ENCODE measurements at places on chromosomes 4 and X.

- peak; percentile 37 for DNase-seq
These were observed 3.9 kb downstream of the MAML3 start for GRCh38 chr4:140149846-140150635.

GRCh38 chr4:109827672-109828071, at the start of gene RRH:
TSS of gene RRH (plus strand) at chr4:109827972. CDS start at chr4:109828028, 56 bp downstream.
- DNase-seq = no peak

- DNase-seq = no peak
These were observed 49.5 kb downstream of the RPGR start for GRCh38 chrX:38277802-38278201.

GRCh38 chr4:122997463-122998101, 75.2 kb upstream of the NUDT6 start:
- DNase-seq = no peak

GRCh38 chrX:40945361-40945713, 139.9 kb upstream of the USP9X start:
- no peak for DNase-seq

GRCh38 chr4:5009796-5010195, 9.5 kb downstream of the CYTL1 start:
- no peak for DNase-seq

DNA sequence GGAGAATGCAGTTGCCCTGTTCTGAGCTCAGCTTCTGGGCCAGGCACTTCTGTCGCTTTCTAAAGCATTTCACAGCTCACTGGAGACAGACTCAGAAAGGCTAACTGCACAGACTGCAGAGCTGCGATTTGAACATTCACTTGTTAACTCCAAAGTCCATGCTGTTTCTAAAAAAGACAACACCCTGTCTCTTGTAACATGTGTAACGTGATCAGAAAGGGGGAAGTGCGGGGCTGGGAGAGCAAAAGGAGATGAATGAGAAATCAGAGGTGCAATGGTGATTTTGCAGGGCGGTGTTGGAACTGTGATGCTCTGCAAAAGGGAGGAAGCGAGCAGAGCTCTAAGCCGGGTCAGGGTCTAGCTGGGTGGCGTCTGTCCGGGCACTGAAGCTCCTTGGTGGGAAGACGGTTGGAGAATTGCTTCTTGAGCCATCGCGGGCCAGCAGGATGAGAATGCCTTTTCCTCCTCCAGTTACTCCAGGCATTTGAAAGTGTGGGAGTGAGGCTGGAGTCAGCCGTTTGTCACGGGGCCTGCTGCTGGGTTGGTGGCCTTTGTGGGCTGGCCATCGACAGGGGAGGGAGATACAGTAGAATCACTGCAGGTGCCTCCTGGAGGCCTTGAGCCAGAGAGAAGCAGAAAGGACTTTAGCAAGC, 20.3 kb downstream of the TBC1D14 start:
- DNase-seq = no peak
